Osteoblast (primary cell): ENCODE measurements at places on chromosomes 4 and X. TPM values are rescaled to one million over a fixed set of nuclear protein-coding genes. Genes with fewer than 3 reads are reported as not detected.

The C4orf50 gene
- not detected in 2 replicates for total RNA-seq

DNA sequence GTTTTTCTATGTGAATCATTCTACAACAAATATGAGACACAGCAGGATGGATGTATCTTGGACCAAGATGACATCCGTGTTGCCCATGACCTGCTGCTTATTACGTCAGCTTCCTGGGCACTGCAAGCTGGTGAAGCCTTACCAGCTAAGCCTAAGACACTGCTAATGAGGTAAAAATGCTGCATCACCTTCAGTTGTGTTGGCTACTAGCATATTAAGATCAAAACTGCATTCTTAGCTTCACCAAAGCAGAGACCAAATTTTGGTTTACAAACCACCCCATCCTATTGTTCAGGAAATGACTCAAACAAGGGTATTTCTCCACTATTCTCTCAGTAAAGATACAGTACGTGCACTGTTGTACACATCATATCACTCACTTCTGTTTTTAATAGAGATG is 50.3 kb downstream of the MAML3 start:
- peak overlapping the region; percentile 12 for H3K27ac ChIP-seq
- DNase-seq, result no peak
- H3K36me3 ChIP-seq, result no peaks in the 10 kb centered on the region
- no peaks in the 10 kb centered on the region for H3K27me3 ChIP-seq

GRCh38 chrX:22652596-22652995 is 347.2 kb upstream of the DDX53 start:
- no peaks in the 10 kb centered on the region for H3K36me3 ChIP-seq
- peak; percentile 45 for DNase-seq
- H3K4me3 ChIP-seq, result peak overlapping the region; percentile 28
- peak overlapping the region; percentile 17 for H3K27ac ChIP-seq
- peaks cover 6% of the 10 kb centered on the region for H3K4me1 ChIP-seq

The TET2 gene
- total RNA-seq, result 15.0 and 15.9 TPM in 2 replicates

DNA sequence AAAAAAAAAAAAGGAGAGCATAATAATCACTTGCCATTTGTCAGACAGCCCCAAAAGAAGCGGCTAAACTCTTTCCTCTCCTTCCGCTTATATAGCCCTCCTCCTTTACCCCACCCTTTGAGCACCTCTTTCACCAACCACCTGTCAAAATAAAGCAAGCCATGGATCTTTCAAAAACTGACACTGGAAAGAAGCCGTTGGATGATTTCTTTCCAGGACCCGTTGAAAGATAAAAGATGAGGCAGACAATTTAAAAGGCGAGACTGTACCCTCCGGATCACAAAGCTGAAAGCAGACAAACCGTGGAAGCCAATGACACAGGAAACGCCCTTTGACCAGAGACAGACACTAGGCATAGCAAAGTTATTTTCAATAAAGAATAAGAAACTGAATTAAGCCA is 22.6 kb downstream of the GPC4 start:
- H3K4me1 ChIP-seq, result no peaks in the 10 kb centered on the region
- no peak overlapping the region for H3K27ac ChIP-seq
- DNase-seq, result no peak
- H3K27me3 ChIP-seq, result peaks cover 7% of the 10 kb centered on the region

The MAGEA2B gene
- total RNA-seq, result not detected in 2 replicates

DNA sequence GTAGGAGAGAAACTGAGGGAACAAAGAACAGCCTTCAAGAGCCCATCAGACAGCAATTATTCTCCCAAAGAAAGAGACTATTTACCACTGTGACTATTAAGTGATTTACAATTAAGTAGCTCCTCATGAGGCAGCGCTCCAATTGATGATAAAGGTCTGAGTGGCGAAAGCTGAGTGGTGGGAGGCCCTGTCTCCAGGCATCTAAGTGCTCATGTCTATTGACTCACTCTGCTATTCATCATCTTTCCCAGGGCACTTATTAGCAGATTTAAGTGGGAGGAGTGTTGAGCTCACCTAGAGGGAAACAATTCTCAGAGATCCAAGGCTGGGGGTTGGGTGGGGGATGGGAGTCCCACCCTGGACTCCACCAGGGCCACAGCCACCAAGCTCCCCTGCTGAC is 23.3 kb downstream of the AMER1 start:
- no peak overlapping the region for H3K4me3 ChIP-seq
- DNase-seq, result no peak
- H3K27me3 ChIP-seq, result no peaks in the 10 kb centered on the region
- no peaks in the 10 kb centered on the region for H3K36me3 ChIP-seq

The L1CAM gene
- total RNA-seq, result under 0.01 TPM in 2 replicates

The CENPI gene
- 4.3 and 4.4 TPM in 2 replicates for total RNA-seq

The SYTL5 gene
- under 0.01 TPM in 2 replicates for total RNA-seq

DNA sequence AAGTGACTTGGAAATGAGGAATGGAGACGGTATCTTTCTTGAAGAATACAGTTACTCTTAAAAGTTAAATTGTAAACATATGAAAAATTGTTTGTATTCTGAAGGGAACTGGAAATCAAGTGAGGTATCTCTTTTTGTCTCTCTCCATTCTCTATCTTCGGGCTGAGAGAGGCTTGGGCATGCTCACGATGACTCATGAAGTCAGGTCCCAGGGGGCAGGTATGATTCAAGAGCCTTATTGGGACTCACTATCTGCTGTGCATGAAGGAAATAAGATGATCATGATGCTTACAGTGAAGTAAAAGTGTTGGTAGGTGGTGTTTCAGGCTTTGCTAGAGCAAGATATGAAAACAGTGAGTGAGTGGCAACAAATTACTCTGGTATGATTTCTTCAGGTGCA is 200.4 kb upstream of the PITX2 start:
- DNase-seq, result peak; percentile 77
- H3K4me3 ChIP-seq, result no peak overlapping the region
- peaks cover 2% of the 10 kb centered on the region for H3K4me1 ChIP-seq
- no peaks in the 10 kb centered on the region for H3K27me3 ChIP-seq
- H3K27ac ChIP-seq, result no peak overlapping the region

The MAGEA12 gene
- total RNA-seq, result not detected in 2 replicates

DNA sequence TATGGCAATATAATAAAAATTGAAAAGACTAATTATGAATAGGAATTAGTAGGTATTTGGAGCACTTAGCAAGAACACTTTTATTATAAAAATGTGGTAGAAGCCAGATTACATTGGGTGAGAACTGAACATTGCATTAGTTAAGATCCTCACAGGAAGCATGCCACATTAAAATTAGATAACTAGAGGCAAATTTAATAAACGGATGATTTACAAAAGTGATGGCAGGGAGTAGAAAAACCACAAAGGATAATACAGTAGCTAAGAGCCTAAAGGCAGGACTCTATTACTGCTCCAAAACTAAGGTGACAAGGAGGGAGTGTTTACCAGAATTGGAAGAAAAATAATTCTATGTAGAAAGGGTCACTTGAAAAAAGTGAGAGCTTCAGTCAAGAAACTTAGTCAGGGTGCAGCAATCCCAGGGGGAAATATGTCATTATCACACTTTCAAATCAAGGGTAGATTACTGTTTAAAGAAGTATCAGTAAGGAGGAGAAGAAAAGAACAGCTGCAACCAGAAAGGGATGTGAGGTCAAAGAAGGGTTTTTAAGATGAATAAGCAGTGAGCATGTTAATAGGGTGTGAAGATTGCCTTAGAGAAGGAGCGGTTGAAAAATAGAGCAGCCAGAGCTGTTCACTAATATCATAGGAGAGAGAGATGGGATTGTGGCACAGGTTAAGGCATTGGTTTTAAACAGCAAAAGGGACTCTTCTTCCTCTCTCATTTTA is 84.6 kb downstream of the NDST4 start:
- no peaks in the 10 kb centered on the region for H3K36me3 ChIP-seq
- DNase-seq, result no peak
- H3K4me1 ChIP-seq, result no peaks in the 10 kb centered on the region
- H3K4me3 ChIP-seq, result no peak overlapping the region
- H3K27me3 ChIP-seq, result no peaks in the 10 kb centered on the region
- H3K27ac ChIP-seq, result no peak overlapping the region

DNA sequence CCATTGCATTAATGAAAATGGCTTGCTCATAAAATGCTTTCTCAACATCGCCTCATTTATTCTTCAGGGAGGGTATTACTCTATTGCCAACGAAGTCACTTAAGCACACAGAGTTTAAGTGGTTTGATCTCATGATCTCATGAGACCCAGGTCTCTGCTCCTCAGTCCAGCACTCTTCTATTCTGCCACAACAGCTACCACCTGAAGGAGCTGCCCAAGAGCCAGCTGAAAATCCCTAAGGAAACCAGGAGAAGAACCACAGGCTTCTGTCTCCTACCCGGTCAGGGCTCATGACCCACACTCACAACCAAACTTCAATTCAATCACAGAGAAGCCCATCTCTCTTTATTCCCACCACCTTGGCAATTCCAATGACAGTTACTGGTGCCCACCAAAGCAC is 85.5 kb upstream of the GPM6B start:
- no peak for DNase-seq
- H3K4me1 ChIP-seq, result peaks cover 20% of the 10 kb centered on the region
- H3K4me3 ChIP-seq, result no peak overlapping the region
- no peaks in the 10 kb centered on the region for H3K36me3 ChIP-seq
- H3K27ac ChIP-seq, result no peak overlapping the region
